Stimulated activated CD8-positive, alpha-beta memory T cell treated with anti-CD3 and anti-CD28 coated beads, Interleukin-12 subunit alpha, Interleukin-12 subunit beta, amount 100 ng/mL, for 4 hours (primary cell): ENCODE measurements at places on chromosomes 16 and 17.

DNA sequence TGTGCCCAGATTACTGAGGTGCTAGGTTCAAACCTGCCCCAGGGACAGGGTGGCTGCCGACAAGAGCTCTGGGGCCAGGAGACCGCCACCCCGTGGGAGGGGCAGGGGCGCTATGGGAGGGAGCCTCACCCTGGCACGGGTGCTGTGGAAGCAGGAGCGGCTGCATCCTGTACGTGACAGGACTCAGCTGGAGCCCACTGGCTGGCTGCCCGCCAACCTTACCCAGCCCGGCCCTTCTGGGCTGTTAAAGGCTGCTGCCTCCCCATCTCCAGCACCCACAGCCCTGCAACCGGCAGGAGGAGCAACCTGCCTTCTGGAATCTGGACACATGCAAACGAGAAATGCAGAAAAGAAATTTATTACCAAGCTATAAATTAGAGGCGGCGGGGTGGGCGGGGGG is 11.2 kb downstream of the PAM16 start:
- no peak for DNase-seq

- DNase-seq, result no peak
These were observed 167.3 kb upstream of the GSE1 start for GRCh38 chr16:85445779-85446222.

DNA sequence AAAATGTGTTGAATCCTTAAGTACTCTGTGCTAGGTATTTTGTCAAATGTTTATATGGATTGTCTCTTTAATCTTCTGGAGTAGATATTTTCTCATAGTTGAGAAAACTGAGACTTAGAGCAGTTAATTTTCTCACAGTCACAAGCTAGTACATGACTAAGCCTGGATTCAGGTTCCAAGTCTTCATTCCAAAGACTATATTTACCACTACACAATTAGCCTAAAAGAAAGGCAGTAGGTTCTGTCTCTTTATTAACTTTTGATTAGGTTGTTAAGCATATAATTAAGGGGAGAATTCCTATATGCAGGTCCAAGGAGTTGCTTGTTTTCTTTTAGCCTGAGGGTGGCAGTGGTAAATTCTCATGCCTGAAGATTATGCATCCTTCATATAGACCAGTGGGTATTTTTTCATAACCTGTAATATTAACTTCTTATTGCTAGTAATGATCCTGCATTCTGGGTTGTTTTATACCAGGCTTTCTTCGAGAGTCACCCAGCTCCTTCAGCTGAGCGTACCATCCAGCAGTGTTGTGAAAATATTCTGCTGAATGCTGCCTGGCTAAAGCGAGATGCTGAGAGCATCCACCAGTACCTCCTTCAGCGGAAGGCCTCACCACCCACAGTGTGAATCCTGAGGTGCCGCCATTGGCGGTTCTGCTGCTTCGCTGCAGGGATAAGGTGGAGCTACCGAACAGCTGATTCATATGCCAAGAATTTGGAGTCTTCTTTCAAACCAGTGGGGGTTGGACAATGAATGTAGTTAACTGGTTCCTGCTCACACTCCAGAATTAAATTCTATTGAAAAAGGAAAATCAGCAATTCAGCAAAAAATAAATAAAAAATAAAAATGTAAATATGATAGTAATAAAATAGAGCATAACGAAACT is 28.2 kb upstream of the KPNB1 start:
- DNase-seq, result no peak

DNA sequence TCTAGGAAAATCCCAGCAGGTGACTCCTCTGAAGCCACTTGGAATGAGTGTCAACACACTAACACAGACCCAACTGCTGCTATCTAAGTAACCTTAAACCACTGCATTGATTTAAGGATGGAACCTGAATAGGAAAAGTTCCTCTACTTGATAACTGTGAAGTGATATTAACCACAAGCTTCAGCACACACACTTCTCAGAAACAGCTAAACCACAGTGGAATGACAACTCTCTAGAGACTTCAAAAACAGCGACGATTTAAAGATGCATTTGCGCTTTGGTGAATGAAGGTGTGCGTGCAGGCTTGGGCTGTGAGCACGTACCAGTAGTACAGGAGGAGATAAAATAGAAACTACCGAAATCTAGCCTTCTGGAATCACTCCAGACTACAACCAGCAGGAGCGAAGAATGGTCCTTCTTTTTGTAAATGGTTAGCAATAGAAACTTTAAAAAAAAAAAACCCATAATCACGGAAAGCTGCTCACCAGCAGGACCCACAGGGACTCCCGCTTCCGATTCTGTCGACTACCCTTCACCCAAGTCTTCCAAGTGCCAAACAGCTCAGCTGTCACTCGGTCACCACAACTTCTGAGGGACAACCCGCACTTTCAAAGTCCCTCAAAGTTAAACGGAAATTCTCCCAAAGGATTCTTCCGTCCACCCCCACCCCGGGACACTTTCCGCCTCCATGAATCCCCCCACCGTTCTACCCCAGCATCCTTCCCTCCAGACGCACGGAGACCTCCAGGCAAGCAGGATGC is 137.7 kb upstream of the CORO6 start:
- peak; percentile 7 for DNase-seq

- no peak for DNase-seq
These were observed 98.6 kb downstream of the BANP start for GRCh38 chr16:88049561-88050545.

- no peak for DNase-seq
These were observed 2.4 kb upstream of the MRM1 start for GRCh38 chr17:36598951-36599401.

GRCh38 chr16:80792031-80792430 is 12.4 kb downstream of the CDYL2 start:
- DNase-seq, result no peak
